GM10248 (cell line): ENCODE measurements at places on chromosomes 5 and 9.

GRCh38 chr9:123637945-123638634, 282.1 kb downstream of the CRB2 start:
- DNase-seq: no peak

DNA sequence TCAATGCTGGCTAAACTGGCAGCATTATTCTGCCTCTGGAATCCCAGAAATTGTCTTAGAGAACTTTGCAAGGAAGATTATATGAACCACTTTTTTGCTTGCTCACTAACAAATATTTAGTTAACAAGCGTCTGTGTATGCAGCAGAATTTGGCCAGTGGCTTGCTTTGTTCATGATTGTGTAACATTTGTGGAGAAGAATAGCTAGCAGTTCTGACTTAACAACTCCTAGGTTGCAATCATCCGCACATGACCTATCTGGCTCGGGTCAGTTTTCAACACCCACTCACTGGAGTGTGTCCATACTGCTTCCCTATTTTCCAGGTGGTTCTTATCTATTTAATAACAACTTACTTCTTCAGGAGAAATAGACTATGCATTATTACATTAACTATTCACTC, 98.5 kb downstream of the SNX18 start:
- DNase-seq: no peak

GRCh38 chr5:56356121-56356835, 123.1 kb upstream of the ANKRD55 start:
- no peak for DNase-seq

DNA sequence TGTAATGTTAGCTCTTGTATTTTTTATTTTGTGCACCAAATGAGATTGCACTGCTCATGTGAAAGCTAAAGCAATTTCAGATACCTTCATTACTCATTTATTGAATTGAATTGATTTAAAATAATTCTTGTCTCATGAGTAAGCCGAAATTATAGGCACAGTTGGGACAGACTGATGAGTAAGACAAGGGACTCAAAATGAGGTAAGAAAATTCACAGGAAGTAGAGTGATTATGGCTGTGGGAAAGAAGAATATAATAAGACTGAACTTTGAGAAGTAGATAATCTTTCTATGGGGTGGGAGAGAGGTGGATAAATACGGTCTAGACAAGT, 51.1 kb downstream of the NUDT12 start:
- no peak for DNase-seq

DNA sequence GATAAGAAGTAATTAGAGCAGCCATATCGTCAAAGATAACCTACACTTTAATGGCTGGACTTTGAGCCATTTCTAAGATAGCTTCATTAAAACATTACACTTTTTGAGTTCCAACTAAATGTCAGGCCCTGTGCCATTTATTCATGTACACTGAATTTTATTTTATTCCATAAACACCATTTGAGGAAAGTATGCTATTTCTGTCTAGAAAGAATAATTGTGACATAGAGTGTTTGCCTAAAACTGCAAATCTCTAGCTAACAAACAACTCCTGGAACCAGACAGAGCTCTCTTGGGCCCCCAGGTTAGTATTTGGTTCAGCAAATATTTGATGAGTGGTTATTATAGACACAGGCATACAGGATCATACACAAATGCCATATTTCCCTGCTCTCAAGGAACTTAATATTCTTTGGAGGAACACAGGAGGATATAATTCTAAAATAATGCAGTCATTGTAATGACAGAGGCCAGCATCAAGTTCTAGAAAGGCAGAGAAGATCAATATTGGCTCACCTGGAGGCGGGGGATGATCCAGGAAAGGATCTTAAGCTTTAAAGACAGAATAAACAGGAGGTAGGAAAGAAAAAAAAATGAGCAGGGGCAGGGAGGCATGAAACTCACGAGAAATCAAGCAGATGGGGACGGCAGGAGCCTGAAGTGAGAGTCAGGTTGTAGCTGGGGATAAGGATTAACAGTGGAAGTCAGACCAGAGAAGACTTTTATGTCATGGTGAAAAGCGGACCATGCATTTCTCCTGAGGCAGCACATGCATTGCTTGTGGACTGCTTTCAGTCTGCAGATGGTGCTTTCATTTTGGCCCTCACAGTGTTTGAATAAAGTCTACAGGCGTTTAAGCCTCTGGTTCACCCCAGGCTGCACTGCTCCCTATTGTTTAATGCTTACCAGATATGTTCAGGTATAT, 127.7 kb downstream of the GCNT1 start:
- no peak for DNase-seq

DNA sequence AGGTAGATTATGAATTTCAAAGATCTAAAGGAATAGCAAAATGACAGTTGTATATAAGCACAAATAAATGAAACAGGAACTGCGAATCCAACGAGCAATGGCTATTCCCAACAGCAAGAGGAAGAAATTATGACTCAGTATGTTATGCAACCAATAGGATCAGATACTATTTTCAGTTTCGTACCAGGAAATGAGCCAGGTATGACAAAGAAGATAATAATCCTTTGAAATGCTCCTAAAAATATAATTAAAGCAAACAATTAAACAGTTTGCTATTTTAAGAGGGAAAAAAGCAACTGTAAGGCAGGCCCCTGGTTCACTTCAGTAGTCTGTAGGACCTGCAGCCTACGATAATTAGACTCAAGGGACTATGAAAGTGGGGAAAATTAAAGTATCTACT, 58.9 kb downstream of the AUH start:
- DNase-seq: no peak

DNA sequence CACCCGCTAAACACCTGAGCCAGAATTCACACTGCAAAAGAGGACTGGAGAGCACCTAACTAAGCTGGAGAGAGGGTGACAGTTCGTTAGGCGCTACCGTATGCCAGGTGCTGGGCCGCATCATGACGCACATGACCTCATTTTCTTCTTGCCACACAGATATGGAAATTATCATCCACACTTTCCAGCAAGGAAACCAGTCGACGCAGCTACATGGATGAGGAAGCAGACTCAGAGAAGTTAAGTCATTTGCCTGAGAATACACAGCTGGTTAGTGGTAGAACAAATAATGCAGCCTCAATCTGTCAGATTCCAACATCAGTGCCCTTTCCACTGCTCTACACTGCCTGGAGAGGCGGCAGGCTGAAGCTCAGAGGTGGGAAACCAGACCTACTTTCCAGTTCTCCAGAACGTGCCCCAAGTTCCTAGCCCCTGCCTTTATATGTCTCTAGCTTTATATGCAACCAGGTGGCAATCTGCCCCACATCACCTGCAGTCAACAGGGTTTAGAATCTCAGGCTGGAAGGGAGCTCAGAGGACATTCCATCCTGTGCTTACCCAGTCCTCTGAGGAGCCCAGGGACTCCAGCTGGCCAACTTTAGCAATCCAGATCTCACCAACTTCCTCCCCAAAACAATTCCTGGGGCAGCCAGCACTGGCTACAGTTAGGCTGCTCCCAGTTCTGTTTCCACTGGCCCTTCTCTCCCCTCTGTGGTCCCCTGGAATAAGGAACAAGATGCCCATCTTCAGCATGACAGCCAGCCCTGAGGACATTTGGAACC, 8.8 kb downstream of the TNIP1 start:
- DNase-seq: no peak

DNA sequence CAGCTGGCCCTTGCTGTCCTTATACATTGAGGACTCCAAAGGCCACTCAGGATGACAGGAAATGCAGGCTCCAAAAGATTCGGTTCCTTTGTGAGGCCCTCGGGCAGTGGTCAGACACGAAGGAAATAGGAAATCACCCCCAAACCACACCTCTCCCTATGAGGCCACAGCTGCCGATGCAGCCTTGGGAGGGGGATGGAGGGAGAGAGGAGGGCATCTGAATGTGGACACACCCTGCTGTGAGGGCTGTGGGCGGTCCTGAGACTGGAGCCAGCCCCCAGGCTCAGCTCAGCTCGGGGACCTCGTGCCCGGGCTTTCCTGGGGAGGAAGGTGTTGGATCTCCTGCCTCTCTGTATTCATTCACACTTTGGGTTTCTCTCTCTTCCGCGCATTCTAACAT, 2.7 kb upstream of the CLPTM1L start:
- no peak for DNase-seq

DNA sequence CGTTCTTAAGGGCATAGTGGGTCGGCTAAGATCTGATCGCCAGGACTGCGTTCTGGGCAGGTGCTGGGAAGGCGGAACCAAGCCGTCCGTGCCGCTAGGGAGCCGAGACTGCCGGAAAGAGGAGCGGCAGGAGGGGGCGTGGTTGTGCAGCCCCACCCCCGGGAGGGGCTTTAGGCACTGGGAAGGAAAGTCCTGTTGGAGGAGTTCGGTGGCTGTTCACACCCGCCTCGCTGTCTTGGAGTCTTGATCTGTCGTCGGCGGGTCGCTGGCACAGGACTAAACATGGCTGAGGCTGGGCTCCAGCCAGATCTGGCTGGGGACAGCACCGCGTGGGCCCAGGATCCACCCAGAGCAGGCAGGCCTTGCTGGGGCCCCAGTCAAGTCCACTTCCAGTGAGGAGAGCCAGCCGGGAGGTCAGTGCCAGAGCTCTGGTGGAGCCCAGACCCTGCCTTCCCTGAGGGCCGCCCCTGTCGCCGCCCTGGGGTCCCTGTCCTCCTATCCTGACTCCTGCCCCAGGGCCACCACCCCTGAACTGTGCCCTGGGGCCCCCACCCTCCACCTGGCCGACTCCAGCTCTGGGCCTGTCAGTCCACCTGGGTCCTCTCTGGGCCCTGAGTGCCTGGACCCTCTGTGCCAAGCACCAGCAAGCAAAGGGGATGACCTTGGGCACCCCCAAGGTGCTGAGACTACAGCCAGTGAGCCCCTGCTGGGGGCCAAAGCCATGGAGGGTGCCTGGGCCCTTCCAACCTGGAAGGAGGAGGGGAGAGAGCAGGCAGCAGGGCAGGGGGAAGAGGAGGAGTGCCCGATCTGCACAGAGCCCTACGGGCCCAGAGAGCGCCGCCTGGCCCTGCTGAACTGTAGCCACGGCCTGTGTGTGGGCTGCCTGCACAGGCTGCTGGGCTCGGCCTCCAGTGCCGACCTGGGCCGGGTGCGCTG, 4.5 kb downstream of the RNF208 start:
- no peak for DNase-seq

GRCh38 chr5:29811914-29812679, 1381.4 kb upstream of the CDH6 start:
- DNase-seq: no peak

- peak; percentile 41 for DNase-seq
These were observed 475 bp downstream of the WDR5 start for GRCh38 chr9:134136118-134136995.

DNA sequence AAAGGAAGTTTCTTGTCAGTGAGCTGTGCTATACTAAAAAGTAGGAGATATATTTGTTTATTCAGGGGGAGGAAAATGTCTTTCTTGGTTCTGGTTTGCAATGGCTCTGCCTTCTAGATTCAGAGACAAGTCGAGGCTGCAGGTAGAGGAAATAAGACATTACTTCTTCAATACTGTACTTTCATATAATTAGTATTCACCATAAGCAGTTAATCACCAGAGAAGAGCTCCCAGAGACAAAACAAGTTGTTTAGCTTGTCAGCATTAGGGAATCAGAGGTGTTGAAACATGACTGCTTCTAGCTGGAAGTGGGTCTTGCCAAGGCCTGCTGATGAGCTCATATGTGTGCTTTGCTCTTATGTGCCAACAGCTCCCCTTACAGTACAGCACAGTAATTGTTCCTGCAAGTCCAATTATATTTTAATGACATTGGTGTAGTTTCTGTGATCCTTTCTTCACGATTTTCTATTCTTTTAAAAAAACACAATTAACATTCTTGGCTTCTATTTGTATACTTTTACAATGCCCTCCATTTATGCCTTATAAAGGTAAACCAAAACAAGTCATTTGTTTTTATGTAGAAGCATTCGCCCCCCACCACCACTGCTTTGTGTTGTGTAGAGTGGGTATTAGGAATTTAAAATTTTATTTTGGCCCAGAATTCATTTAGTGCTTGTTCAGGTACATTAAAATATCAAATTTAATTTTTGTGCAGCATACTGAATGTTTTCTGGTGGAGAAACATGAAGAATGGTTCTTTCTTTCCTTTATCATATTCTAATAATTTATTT, 112.2 kb downstream of the RPS23 start:
- peak; percentile 29 for DNase-seq

GRCh38 chr9:134602547-134603362, 38.8 kb upstream of the COL5A1 start:
- no peak for DNase-seq

- DNase-seq: peak; percentile 18
These were observed 335.4 kb downstream of the MSX2 start for GRCh38 chr5:175059687-175060211.

DNA sequence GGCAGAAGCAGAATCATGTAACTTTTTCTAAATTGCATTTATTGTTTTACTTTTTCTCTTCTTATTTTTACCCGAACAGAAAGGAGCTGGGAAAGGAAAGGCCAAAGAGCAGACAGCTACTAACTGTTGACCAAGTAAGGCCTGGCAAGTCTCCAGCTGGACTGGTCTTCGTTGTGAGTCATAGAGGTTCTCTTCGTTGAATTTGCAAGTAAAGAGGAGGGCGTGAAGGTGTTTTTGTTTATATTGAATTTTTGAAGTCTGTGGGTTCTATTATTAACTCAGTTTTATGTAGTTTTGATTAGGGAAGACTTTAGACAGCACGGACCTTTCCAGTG, 416.5 kb upstream of the CCNH start:
- no peak for DNase-seq

DNA sequence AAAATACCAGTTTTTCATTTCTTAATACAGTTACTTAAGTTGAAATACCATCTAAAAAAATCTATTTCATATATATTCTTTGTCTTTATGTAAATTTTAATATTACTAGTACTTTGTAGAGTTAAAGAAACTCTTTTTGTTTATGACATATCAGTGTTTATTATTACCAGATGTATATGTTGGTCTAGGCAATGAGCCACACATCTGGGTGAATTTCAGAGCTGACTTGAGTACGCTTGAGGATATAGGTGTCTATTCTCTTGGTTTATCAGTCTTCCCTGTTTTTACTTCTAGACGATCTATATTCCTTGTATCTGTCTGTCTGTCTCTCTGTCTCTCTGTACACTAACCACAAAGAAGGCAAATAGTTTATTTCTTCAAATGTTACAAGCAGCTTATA, 2.9 kb downstream of the SMAD5 start:
- DNase-seq: no peak

DNA sequence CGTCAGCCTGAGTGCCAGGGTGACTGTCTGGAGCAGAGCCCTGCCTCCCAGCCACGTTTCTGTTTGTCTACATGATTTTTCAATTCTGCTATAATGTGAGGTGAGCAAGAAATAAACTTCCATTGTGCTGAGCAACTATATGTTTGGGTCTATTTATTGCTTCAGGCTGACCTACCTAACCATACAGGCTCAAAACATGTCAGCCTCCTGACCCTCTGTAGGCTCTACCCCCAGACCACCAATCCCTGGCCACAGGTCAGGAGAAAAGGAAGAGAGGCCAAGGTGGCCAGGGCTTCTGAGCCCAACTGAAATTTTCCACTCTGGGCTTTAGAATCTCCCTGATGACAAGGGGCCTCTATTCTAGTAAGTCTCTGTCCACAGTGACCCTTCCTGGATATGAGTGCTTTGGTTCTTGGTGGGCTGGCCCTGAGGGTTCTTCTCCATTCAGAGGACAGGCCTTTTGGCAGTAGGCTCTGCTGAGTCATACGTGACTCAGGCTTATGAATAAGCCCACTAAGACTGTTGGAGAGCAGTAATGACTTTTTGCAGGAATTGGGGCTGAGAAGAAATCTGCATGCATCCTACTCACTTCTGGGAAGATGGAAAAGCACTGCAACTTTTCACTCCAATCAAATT, 117.2 kb upstream of the TBCA start:
- DNase-seq: no peak
